ENCODE measurements at places on chromosomes 6 and 20.

DNA sequence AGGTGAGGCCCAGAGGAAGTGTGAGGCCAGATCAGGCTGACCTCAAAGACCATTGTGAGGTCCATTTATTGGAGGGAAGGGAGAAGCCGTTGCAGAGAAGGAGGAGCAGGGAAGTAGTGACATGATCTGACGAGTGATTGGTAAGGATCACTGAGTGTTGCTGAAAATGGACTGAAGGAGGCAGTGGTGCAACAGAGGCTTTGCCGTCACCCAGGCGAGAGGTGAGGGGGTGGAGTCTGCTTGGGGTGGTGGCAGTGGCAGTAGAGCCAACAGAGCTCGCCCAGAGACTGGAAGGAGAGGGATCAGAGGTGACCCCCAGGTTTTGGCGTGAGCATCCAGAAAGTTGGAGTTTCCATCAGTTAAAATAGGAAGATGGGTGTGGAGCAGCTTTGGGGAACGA, 67.9 kb upstream of the CLDN20 start:
- DNase-seq = no peak

DNA sequence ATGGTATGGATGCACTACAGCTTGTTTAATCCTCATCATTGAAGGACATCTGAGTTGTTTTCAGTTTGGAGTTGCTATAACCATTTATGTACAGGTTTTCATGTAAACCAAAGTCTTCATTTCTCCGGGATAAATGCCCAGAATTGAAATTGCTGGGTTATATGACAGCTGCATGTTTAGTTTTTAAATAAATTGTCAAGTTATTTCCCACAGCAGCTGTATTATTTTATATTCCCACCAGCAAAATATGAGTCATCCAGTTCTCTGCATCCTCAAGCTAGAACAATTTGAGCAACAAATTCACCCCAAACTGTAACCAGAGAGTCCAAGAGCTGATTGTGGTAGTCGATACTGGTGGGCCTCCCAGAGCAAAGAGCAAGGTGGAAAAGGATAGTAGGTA, 161.0 kb upstream of the PRND start:
- DNase-seq = no peak

GRCh38 chr6:19525673-19526072, 311.5 kb upstream of the ID4 start:
- DNase-seq = no peak

DNA sequence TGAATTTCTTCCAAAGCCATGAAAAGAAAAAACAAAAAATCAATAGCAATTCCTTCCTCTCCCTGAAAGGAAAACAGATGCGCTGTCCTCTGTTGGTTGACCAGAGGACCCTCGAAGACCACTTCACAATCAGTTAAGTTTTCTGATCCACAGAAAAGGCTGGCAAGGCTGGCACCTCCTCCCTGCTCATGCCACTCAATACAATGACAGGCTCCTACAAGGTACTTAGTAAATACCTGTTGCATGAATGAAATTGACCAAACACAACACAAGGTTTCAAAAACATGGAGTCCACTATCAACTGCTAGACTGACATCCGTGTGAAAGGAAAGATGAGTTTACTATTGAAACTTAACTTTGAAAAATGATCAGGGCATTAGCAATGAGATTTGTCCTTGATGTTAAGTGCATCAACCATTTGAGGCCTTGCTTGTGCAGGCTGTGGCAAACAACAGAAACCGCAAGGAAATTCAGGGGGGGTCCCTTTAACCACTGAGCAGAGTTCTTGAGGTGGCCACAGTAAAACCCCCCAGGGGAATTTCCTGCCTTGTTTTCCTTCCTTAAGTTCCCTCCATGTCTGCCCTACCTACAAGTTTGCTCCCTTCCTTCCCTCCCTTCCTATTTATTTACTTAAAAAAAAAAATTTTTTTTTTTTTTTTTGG, 27.9 kb upstream of the RTF2 start:
- no peak for DNase-seq

DNA sequence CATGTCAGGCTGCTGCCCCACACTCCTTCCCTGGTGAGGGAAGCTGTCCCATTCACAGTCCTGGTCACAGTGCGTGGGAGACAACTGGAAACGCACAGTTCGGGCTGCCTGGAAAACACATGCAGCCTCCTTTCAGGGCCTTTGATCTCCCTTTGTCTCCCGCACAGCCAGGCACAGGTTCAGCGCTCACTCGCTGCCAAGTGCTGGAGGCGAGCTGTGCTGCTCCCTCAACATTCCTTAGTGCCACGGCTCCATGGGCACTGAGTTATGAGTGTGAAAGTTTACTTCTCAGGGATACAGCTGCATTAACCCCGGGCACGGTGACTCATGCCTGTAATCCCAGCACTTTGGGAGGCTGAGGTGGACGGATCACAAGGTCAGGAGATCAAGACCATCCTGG, 9.1 kb downstream of the YTHDF1 start:
- no peak for DNase-seq

DNA sequence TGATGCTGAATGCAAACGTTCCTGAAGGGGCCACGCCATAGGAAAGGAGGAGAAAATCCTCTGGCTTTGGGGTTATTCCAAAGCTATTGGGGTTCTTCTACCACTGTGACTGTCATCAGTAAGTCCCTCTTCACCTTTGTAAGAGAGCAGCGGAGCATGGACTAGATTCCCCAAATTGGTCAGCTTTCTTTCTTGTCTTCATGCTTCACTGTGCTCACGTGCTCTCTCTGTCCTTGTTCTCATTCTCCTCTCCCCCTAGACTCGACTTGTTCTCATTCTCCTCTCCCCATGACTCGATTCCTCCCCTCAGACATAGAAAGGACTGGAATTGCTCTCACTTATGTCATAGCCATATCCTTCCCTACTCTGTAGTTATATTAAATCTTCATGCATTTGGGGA, 54.8 kb upstream of the ADGRG6 start:
- DNase-seq = no peak

DNA sequence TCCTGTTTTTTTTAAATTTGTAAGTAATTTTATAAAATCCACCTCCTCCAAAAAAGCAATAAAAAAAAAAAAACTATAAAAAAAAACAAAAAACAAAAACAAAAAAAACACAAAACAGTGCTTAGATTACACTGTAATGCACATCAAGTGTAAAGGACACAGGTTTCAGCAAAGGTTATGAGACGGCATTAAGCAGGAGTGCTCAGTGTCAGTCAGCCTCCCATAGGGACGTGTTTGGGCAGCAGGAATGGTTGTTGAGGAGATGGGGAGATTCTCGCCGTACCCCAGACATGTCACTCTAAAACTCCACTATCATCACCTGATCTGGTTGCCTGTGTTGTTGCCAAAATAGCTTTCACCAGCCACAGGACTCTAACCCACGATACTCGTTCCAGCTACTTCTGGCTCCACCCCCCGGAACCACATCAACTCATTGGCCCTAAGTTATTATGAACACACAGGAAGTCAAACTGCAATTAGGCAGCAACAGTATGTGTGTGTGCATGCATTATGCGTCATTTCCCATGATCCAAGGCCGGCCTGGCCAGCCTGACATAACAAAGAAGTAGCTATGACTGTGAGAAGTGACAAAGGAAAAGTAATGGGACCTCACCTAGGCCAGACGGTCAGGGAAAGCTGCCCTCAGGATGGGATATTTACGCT, 28.7 kb downstream of the ECT2L start:
- DNase-seq = no peak

- DNase-seq = no peak
These were observed 138.1 kb downstream of the FARS2 start for GRCh38 chr6:5399391-5399790.

GRCh38 chr6:7646394-7646793, 56.4 kb downstream of the SNRNP48 start:
- no peak for DNase-seq

- no peak for DNase-seq
These were observed 53.3 kb downstream of the MYO6 start for GRCh38 chr6:75802366-75802765.

- DNase-seq = peak; percentile 65
These were observed 534 bp downstream of the NANP start for GRCh38 chr20:25623225-25623735.

- no peak for DNase-seq
These were observed 16.2 kb upstream of the CLDN20 start for GRCh38 chr6:155247618-155248007.

- no peak for DNase-seq
These were observed 214.7 kb upstream of the PTCHD4 start for GRCh38 chr6:48325701-48326100.

DNA sequence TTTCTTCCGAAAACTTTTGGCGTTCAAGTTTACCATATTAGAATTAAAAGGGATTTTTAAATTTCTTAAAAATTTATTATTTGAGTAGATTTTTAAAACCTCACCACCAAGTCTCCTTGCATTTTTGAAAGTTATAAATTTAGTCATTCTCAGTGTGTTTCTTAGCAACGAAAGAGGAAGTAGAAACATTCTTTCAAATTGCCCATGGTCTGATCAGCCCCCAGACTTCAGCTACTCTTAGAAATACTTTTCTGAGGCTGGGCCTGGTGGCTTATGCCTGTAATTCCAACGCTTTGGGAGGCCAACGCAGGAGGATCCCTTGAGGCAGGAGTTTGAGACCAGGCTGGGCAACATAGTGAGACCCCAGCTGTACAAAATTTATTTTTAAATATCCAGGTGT, 15.1 kb upstream of the RTF2 start:
- DNase-seq = no peak

DNA sequence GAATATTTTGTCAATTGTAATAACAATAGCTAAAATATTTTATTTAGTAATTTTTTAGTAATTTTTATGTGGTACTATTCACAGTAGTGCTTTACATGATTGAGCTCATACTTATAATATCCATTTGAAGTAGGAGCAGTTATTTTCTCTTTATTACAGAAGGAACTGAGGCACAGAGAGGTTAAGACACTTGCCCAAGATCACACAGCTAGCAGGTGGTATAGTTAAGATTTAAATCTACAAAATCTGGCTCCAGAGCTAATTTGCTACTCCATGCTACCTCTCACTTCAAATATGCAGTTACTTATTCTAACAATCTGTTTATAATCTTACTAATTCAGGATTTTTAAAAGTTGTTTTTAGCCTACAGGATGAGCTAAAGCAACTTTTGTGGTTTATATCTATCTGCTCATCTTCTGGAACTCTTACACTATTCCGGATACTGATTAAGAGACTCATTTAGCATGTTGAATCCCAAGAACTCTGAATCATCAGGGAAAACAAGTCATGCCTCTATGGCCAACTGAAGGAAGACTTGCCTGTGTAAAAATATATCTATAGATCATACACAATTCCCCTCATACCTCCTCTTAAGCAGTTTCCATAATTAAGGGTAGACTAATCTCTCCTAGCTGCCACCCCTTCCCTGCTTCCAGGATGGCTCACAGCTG, 324.2 kb downstream of the UBE3D start:
- DNase-seq = no peak

DNA sequence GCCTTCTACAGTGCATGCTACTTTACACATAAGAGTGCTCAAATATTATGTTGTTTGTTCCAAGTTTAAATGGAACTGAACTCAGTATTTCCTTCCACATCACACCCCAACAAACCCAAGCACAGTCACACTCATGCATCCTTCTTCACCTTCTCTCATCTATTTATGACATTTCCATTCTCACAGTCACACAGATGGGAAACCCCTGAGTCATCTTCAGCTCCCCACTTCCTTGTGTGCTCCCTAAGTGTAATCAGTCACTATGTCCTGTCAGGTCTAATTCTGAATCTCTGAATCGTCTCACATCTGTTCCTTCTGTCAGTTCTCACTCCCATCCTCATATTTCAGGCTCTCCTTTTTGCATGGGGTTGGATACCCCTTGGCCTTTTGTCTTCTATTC, 96.0 kb downstream of the RIMS1 start:
- no peak for DNase-seq

GRCh38 chr6:137210903-137211302, 8.3 kb downstream of the IFNGR1 start:
- no peak for DNase-seq

DNA sequence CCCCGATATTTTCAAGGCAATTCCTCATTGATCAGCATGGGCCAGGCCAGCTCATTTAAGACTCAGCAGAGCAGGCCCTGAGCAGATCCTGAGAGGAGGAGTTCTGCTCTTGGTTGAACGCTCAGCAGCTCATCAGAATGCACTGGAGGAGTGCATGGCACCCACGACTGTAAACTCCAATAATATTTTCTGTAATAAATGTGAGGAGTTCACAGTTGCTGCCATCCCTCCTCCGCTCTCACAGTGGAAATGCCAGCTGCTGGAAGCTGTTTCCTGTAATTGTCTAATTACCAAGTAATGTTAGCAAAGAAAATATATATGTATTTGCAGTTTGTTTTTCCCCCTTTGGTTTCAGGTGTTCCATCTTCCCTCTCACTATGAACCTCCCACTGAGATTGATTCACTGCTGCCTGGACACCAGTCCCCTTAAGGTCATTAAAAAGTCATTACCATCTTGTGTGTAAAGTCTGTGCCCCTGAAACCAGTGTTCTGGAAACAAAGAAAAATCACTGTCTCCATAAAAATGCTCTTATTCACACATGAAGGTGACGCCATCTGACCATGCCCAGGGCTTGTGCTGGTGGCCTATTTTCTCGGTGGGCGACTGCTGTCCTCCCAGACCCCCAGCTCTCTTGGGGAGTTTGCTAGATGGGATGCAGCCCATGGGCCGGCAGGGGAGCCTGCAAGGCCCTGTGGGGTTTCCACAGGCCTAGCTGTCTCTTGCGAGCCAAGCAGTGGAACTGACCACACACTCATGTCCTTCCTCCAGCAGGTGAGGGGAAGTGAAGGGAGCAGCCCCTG, 374.2 kb downstream of the ZFAND3 start:
- no peak for DNase-seq

GRCh38 chr6:80163754-80164187, 57.3 kb downstream of the BCKDHB start:
- no peak for DNase-seq

GRCh38 chr20:19428324-19428723, 215.9 kb downstream of the SLC24A3 start:
- no peak for DNase-seq

DNA sequence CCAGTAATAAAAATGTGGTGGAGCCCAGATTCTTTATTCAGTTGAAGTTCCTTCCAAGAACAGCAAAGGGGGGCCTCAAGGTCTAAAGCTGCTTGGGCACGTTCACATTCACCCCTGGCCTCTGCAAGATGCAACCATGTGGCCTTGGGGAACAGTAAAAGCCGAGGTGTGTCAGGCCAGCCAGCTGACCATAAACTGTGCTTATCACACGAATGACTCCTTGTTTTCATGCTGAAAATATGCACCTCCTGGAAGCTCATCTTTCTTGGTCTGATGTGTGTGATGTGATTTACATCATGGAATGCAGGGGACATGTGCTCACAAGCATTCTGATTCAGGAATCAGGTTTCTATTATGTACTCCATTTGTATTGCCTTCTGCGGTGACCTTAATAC, 211.6 kb upstream of the MARCKS start:
- DNase-seq = no peak

- DNase-seq = no peak
These were observed 508.3 kb downstream of the PRKN start for GRCh38 chr6:162219266-162219665.

GRCh38 chr6:12369781-12370262, 79.7 kb downstream of the EDN1 start:
- DNase-seq = no peak

All from femur (tissue), 1 donor.